ENCODE measurements at places on chromosomes 2 and 18.

DNA sequence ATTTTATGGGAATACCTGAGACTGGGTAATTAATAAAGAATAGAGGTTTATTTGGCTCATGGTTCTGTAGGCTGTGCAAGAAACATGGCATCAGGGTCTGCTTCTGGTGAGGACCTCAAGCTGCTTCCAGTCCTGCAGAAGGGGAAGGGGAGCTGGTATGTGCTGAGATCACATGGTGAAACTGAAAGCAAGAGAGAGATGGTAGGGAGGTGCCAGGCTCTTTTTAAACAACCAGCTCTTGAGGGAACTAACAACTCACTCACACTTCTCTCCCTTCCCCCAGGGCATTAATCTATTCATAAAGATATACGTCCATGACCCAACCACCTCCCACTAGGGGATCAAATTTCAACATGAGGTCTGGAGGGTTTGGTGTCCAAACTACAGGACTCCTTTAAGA lies 40.1 kb downstream of the AGPS start:
- no peak for DNase-seq

DNA sequence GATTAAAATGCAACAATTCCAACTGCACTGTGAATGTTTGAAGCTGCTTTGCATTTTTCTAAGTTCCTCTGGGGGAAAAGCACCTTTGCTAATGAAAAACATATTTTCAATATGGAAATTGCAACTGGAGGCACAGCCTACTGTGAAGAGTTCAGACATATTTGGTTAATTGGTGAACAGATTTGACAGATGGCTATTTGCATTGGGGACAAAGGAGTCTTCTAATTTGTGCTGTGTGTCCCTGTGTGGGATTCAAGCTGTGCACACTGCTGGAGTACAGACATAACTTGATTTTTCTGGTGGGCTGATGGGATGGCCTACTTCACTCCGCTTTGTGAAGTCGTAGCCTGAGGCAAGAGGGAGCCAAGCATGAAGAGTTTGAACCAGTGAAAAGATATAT lies 40.7 kb upstream of the ARHGAP25 start:
- DNase-seq = no peak

- no peak for DNase-seq
These were observed 21.1 kb downstream of the MBP start for GRCh38 chr18:77111449-77111848.

DNA sequence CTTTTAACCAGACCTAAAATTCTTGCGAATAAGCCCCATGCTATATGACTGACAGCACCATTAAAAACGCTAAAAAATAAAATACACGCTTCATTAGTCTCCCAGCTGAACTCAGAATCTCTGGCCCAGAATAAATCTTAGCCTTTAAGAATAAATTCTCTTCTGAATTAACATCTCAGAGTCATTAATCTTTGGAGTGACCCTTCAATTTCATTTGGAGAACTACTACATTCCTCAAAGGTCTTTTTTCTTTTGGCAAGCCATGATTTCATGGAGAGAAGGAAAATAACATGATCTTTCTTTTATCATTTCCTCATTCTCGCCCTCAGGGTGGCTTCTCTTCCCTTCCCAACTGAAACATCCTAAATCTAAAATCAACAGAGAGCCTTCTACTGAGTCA lies 259.0 kb downstream of the AFF3 start:
- no peak for DNase-seq

GRCh38 chr2:181348107-181348837 lies 108.9 kb upstream of the ITGA4 start:
- DNase-seq = no peak
